ENCODE measurements at places on chromosomes 1 and 21.

DNA sequence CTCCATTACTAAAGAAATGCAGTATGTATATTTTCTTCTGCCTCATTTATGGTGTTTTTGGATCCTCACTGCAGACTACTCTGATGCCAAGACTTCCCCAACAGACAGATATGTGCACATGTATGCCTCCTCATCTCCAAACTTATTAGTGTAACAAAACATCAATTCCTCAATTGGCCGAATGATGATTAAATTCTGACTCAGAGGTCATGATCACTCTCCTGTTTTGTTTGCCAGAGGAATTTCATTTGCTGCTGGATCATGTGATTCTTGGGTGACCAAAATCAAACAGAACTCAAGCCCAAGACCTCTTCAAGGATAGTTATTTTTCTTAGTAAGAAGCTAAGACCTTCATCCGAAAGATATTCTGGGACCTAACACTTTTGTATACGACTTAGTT is 227.6 kb downstream of the LMO4 start:
- DNase-seq, result no peak

GRCh38 chr1:195097316-195097715 is 1510.9 kb downstream of the KCNT2 start:
- no peak for DNase-seq

- DNase-seq, result no peak
These were observed 28.8 kb upstream of the EFHD2 start for GRCh38 chr1:15380601-15381508.

DNA sequence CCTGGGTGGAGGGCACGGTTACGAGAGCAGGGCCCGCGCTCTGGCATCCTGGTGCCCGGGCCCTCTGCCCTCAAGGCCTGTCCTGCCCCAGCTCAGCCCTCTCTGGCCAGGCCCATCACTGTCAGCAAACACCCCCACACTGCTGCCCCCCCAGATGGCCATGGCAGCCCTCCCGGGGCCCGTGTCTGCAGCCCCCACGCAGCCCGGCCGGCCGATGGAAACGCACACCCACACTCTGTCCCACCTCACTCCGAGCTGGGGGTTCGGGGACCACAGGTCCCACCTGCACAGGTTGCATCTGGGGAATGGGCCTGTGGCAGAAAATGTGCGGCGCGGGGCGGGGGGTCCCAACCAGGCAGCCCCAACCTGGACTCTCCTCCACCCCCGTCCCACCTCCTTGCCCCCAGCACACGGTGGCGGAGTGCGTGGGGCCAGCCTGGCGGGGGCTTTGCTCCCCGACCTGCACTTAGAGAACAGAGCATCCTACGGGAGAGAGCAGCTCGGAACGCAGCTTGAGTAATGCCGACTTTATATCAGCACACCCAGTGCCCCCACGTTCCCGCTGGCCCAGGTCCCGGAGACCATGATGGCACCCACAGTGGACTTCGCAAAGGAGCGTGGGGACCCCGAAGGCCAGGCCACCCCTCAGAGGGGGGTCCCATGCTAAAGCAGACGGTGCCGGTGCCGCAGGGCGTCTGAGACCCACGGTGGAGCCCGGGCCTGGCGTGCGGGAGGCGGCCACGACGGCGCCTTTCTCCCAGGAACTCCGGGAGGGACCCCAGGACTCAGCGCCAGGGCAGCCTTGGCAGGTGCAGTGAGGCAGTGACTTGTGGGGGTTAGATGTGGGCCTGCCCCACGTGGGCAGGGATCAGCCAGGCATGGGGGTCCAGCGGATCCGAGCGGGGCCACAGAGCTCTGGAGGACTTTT is 7.5 kb upstream of the RNF223 start:
- no peak for DNase-seq

DNA sequence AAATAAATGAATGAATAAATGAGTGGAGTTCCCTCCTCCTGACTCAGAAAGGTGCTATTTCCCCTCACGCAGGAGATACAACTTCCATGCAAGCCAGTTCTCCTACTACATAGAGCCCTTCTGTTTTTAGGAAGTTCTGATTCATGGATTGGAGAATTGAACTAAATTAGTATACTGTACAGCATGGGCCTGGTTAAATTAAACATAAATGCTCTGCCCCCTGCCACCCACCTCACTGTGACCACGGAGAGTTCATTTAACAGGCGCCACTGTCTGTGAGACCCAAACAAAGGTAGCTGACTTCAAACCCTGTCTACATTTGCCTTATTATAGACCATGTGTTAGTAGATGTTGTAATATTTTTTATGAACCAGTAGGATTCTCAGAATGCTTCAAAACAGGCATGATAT is 9.1 kb upstream of the IRF2BP2 start:
- no peak for DNase-seq

- DNase-seq, result no peak
These were observed 630.0 kb upstream of the RGS18 start for GRCh38 chr1:191528275-191528674.

- DNase-seq, result peak; percentile 64
These were observed 291.9 kb upstream of the USP25 start for GRCh38 chr21:15437883-15438282.

- peak; percentile 44 for DNase-seq
These were observed 1211.6 kb upstream of the ADGRL4 start for GRCh38 chr1:80218112-80218511.

DNA sequence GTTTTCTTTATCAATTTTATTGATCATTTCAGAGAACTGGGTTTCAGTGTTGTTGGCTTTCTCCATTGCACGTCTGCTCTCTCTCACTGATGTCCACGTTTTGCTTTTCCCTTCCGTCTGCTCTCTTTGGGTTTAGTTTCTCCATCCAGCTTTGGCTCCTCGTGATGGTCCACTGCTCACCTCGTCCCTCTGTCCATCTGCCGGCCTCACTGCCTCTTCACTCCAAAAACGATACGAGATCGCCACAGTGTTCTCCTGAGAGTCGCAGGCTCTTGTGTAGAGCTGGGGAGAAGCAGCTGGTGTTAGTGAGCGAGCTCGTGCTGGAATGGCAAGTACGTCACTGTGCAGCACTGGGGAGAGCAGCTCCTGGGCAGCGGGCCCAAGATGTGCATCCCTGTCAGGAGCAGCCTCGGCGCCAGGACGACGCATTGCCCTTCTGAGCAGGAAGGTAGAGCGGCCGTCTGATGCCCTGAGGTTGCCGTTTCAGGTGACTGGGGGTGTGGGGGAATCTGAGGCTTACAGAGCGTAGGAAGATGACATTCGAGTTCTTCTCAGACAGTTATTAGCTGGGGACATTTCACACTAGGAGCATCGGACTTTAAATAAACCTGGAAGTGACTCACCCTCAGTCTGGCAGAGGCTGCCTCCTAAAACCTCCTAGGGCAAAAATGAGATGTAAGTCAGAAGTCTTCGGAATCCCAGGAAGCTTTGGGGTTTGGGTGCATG is 31.4 kb upstream of the PCBP3 start:
- no peak for DNase-seq

- no peak for DNase-seq
These were observed 508.0 kb downstream of the OMA1 start for GRCh38 chr1:58038574-58038973.

DNA sequence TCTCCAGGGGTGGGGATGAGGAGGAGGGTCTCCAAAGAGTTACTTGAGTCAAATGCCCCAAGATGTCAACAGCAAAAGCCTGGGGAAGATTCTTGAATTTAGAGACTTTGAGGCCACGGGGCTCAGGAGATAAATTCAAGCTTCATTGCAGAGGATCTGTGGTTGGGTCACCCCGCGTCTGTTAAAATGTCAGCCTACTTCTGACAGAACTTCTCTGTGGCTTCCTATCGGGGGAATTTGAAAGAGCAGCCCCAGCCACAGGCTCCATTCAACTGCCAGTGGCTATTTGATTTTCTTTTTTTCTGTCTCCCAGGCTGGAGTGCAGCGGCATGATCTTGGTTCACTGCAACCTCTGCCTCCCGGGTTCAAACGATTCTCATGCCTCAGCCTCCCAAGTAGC is 62.5 kb upstream of the EFHD2 start:
- DNase-seq, result peak; percentile 12

DNA sequence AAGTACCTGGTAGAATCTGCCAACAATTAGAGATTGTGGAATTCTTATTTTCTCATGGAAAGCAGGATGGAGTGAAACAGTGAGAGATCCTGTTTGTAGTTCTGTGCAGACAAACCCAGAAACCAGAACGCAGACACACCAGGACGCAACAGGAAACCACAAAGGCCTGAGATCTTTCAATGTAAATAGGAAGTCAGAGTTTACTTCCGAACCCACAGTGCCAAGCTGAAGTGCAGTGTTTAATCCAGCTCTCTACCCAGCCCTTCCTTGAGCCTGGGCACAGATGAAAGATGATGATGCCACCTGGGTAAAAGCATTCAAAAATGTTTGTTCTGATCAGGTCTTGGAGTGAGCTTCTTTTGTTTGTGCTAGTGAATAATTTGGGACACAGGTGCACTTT is 244.2 kb upstream of the HOOK1 start:
- peak; percentile 77 for DNase-seq

- DNase-seq, result no peak
These were observed 86.5 kb downstream of the PSMG1 start for GRCh38 chr21:39096754-39097153.

DNA sequence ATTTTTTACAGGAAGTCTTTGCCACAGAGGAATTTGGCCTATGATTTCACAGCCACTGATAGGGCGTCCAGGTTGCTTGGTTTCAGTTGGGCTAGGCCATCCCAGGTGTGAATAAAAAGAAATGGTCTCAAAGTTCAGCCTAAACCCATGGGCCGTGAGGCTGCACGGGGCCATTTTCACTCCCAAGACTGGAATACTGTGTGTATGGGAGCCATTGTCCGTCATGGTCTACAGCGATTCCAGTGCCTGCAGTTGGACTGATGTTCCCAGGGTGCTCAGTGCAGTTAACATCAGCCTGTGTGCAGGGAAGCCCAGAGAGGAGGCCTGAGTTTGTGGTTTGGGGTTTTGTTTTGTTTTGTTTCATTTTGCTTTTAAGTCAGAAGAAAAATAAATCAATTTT is 133.2 kb downstream of the ADSS2 start:
- DNase-seq, result no peak

- DNase-seq, result no peak
These were observed 51.0 kb downstream of the SYDE2 start for GRCh38 chr1:85149805-85150204.

GRCh38 chr1:81801651-81802456 is 1.1 kb downstream of the ADGRL2 start:
- DNase-seq, result no peak

GRCh38 chr1:235095938-235096562 is 32.6 kb downstream of the TOMM20 start:
- DNase-seq, result no peak

DNA sequence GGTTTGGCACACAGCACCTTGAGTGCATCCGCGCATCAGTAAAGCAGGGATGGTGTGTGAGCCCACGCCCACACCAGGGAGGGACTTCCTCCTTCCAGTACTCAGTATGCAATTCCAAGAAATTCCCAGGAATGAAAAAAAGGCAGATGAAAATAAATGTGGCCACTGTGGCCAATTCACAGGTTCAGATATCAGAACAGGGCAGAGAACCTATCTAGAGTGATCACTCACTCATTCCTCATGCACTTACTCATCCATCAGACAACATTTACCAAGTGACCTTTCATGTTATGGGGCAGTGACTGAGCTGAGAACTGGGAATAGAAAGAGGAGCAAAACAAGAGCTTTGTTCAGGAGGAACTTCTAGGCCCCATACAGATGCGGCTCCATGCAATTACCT is 113.7 kb downstream of the ZSCAN20 start:
- no peak for DNase-seq

- no peak for DNase-seq
These were observed 35.1 kb downstream of the MPZL1 start for GRCh38 chr1:167756730-167757405.

GRCh38 chr1:48750109-48750508 is 26.6 kb downstream of the BEND5 start:
- no peak for DNase-seq

- no peak for DNase-seq
These were observed 174.5 kb downstream of the PLPPR4 start for GRCh38 chr1:99438656-99439230.

DNA sequence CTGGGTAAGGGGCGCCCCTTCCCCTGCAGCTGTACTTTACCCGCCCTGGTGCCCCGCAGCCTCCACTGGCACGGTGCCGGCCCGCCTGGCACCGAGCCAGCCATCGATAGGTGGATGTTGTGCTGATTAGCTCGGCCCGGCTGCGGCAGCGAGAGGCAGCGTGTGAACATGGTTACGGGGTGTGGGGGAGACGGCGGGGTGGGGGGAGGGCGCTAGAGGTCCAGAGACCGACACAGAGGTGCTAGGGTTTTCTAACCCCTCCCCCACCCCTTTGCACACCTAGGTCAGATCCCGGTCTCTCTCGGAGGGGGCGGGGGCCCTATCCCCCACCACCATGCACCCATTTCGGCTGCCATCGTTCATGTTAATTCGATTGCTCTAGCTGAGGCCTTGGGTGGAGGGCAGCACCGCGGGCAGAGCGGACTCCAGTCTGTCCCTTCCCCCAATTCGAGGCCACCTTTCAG is 6.7 kb downstream of the EFNA4 start:
- DNase-seq, result no peak

GRCh38 chr1:202112859-202113689 is 9.6 kb upstream of the GPR37L1 start:
- no peak for DNase-seq

- DNase-seq, result no peak
These were observed 55.1 kb downstream of the RGS13 start for GRCh38 chr1:192691041-192691440.

GRCh38 chr1:61301824-61302657 is 219.7 kb downstream of the NFIA start:
- DNase-seq, result no peak

GRCh38 chr1:213138892-213139291 is 87.9 kb downstream of the RPS6KC1 start:
- no peak for DNase-seq

- DNase-seq, result no peak
These were observed 249.1 kb upstream of the PTBP2 start for GRCh38 chr1:96472471-96472870.

- no peak for DNase-seq
These were observed 37.1 kb upstream of the CAP1 start for GRCh38 chr1:40003156-40004093.

DNA sequence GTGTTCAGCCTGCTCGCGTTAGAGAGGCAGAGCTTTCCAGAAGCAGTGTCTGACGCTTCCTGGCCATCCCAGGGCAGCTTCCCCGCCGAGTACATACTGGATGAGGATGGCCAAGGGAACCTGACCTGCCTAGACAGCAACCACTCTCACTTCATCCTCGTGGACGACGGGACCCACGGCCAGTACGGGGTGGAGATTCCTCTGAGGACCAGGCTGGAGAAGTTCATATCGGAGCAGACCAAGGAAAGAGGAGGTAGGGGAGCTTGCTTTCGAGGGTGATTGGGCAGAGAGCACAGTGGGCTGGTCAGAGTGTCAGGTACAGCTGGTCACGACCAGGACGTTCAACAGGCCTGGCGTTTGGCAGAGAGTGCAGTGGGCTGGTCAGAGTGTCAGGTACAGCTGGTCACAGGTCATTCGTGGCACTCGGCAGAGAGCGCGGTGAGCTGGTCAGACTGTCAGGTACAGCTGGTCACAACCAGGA is 22.4 kb downstream of the TRPM2 start:
- DNase-seq, result no peak
